GM06990 (cell line): ENCODE measurements at places on chromosomes 1 and 21.

- DNase-seq: no peak
These were observed 6.1 kb downstream of the GPSM2 start for GRCh38 chr1:108882837-108883236.

GRCh38 chr1:204146965-204147364, 4.9 kb downstream of the ETNK2 start:
- DNase-seq: no peak

DNA sequence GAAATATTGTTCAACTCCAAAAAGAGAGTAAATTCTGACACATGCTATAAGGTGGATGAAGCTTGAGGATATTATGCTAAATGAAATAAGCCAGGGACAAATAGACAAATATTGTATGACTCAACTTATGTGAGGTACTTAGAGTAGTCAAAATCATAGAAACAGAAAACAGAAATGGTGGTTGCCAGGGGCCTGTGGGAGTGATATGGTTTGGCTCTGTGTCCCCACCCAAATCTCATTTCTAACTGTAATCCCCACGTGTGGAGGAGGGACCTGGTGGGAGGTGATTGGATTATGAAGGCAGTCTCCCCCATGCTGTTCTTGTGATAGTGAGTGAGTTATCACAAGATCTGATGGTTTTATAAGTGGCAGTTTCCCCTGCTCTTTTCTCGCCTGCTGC, 24.7 kb upstream of the DISP1 start:
- DNase-seq: no peak

GRCh38 chr1:209367061-209367772, 216.3 kb upstream of the CAMK1G start:
- DNase-seq: no peak

DNA sequence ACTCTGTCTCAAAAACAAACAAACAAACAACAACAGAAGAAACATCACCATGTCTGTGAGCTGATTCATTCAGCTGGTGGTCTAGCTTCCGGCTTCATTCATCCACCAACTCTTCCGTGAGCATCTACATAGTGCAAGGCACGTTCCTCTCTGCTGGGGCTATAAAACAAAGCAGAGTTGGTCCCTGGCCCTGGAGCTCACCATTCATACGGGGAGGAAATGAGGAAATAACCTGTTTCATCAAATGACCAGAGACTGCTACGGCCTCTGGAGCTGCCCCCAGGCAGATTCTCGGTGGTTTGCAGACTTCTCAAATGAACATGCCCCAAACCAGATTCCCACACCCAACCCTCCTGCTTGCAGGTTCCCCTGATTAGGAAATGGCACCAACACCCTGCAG, 41.0 kb upstream of the ID3 start:
- DNase-seq: peak; percentile 54

- peak; percentile 43 for DNase-seq
These were observed 704.5 kb upstream of the ADGRL4 start for GRCh38 chr1:79711001-79711431.

DNA sequence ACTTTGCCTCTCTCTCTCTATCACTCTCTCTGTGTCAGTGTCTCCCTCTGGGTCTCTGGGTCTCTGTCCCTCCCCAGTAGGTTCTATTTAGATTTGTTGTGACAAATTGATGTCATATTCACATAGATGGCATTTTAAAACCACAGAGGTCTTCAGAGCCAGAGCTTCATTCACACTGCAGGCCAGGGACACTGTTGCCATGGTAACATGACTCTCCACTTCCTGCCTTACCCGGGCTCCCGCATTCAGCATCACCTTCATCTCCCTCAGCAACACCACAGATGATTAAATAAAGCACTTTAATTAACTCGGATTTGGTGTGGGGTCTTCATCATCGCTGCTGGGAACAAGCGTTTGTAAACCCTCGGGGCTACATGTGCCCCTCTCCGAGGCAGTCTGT, 132.6 kb downstream of the ETS2 start:
- DNase-seq: no peak
